GM12892 (cell line): ENCODE measurements at places on chromosomes 6 and 20.

DNA sequence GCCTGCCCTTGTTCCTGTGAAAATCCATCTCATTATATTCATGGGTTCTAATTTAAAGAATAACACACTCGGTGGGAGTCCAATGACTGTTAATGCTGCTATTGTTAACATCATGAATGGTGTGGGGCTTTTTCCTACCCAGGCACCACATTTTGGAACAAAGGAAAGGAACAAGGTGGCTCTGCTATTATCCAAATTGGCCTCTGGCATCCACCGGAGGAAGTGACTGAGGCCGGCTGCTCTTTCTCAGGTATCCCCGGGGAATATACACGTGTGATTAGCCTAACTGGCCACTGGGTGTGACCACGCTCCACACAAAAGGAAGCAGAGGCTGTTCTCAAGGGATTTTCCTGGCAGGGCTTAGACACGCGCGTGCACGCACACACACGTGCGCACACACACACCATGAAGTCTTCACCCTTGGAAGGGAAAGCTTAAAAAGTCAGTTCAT lies 601.2 kb upstream of the ARID1B start:
- no peak for DNase-seq

- no peak for DNase-seq
These were observed 3.6 kb downstream of the SULF2 start for GRCh38 chr20:47781632-47782031.

GRCh38 chr6:167146977-167147376 lies 10.8 kb downstream of the GPR31 start:
- no peak for DNase-seq

DNA sequence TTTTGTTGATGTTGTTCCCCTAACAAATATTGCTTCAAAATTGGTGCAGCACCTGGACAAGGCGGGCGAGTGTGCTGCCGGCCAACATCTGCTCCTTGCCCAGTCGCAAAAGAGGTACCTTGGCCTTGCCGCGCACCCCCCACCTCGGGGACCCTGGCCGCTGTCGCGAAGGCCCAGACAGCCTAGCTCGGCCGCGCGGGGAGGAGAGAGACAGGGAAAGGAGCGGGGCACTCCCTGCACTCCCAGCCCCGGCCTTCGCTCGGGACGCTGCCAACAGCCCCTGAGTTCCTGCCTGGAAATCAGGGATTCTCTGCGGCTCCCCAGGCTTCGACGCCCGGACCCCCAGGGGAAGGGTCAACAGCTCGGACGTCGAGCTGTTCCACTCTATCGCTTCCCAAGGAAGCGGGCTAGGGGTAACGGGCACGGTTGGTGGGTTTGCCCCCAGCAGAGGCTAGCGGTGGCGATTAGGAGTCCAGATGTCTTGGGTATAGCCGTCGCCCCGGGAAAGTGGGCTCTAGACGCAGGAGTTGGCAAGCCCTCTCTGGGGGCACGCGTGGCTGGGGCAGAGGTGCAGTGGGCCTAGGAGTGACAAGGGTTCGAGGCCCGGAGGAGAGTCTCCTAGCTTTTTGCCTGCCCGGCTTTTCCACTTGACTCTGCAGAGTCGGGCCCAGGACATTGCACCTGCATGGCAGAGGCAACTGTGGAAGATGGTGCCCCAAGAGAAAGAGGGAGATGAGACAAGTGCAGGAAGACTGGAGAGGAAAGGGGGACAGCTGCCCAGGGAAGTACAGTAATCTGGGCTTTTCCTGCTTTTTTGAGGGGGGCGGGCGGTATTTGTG lies 8.2 kb downstream of the POU3F2 start:
- no peak for DNase-seq

- no peak for DNase-seq
These were observed 25.3 kb downstream of the AAR2 start for GRCh38 chr20:36261389-36262105.

GRCh38 chr6:89084954-89085353 lies 4.4 kb downstream of the PNRC1 start:
- no peak for DNase-seq

- DNase-seq, result no peak
These were observed 48.1 kb downstream of the DUSP22 start for GRCh38 chr6:340186-340955.

DNA sequence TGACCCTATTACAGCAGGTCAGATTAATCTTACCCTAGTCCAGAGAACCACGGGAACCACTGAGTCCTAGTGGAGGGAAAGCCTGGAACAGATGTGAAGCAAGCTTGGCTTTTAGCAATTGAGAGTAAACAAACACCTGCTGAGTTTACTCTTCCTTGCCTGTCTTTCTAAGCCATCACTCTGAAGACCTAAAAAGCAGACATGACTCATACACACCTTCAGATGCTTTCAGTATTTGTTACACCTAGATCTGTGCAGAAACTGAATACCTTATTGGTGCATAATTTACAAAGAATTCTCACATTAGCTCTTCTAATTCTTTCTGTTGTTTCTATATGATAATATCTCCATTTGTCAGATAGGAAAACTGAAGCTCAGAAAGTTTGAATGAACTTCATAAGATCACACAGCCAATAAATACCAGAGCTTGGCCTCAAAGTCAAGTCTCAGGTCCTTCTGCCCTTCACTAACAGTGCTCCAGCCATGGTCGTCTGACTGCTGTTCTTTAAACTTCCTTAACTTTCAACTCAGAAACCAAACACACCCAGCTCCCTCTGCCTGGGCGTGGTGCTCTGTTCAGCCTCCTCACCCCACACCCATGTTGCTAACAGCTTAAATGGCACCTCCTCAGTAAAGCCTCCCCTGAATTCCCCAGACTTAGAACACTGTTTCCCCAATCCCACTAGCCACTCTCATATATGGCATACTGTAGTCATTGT lies 8.6 kb upstream of the GABBR1 start:
- no peak for DNase-seq

GRCh38 chr6:170205126-170205525 lies 85.8 kb downstream of the DLL1 start:
- DNase-seq, result no peak

GRCh38 chr6:13504611-13505344 lies 17.4 kb upstream of the GFOD1 start:
- no peak for DNase-seq

DNA sequence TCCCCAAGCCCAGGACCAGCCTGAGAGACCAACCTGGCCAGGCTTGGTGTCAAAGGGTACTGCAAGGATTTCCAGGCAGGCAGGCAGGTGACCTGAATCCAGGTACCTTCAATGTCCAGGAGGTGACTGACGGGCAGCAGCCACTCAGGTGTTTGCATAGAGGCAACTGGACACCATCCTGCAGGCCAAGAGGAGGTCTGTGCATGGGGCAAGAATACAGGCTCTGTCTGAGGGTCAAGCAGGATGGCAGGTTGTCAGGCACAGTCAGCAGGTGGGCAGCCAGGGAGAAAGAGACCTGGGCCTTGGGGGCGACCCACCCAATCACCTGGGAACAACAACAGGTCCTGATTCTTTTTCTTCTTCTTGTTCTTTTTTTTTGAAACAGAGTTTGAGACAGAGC lies 159.3 kb upstream of the QKI start:
- DNase-seq, result no peak

DNA sequence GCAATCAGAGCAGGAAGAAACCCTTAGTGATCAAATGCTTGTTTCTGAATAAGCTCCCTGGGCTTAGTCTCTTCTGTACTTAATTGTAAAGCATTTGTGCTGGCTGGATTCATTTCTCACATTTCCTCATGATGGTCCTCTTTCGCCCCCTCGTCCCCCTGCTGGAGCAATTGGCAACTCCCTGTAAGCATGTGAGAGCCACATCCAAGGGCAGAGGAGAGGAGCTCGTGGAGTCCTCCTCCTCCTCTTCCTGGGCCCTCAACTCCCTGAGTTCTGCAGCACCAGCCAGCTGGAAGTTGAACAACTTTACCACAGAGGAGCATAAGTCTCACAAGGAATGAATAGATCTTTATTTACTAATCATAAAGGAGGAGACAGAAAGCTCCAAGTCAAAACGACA lies 12.6 kb downstream of the ANKEF1 start:
- no peak for DNase-seq

- DNase-seq, result no peak
These were observed 153.9 kb downstream of the RNASET2 start for GRCh38 chr6:166802401-166802800.

- DNase-seq, result no peak
These were observed 15.6 kb downstream of the ILRUN start for GRCh38 chr6:34680802-34681515.

DNA sequence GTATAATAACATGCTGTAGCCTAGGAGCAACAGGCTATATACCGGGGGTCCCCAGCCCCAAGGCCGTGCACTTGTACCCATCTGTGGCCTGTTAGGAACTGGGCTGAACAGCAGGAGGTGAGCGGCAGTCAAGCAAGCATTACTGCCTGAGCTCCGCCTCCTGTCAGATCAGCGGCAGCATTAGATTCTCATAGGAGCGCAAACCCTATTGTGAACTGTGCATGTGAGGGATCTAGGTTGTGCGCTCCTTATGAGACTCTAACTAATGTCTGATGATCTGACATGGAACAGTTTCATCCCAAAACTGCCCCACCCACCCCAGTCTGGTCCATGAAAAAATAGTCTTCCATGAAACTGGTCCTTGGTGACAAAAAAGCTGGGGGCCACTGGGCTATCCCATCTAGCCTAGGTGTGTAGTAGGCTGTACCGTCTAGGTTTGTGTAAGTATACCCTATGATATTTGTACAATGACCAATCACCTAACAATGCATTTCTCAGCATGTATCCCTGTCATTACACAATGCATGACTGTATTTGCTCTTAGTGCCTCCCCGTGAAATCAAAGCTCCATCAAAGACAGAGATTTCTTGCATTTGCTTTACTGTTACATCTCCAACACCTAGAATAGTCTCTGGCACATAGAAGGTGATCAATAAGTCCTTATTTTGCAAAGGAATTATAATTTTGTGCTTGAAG lies 30.8 kb downstream of the NHSL1 start:
- no peak for DNase-seq

DNA sequence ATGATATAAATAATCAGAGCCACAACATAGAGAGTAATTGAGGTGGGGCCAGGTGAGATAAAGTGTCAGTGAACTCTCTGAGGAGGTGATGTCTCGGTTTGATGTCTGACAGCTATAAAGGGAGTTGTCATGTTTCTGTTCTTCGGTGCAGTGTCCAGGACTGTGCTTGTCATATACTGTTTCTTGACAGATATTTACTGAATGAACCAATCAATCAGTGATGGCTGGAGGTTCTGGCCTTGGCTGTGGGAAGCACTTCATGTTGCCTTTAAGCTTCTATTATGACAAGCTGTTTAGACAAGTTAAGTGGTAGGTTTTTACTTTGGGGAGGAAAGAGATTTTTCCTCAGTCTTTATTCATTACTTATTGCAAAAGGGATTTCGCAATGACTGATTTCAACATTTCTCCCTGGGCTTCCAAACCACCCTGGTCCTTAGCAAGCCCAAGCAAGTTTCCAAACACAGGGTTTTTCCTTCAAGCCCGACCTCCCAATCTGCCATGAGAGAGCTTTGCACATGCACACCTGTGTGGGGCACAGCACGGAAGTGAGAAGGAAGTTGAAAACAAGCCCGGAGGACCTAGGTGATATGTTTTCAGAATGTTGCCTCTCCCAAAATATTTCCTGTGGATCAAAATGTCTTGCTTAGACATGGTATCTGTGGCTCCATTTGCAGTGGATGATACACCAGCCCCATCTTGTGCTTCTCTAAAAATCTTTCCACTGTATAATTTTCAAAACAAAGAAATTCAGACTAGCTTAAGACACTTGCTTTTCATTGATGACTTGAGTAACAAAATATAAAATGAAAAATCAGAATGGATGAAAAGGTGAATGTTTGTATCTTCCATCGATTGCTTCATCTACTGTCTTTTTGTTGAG lies 567.3 kb upstream of the BTBD3 start:
- DNase-seq, result no peak
